Muscle of arm (tissue), 14 donors: ENCODE measurements at places on chromosomes 12 and 14. TPM values are rescaled to one million over a fixed set of nuclear protein-coding genes. Genes with fewer than 3 reads are reported as not detected.
A peak's percentile ranks its signal among the peaks of the same experiment; 100 is the strongest.

DNA sequence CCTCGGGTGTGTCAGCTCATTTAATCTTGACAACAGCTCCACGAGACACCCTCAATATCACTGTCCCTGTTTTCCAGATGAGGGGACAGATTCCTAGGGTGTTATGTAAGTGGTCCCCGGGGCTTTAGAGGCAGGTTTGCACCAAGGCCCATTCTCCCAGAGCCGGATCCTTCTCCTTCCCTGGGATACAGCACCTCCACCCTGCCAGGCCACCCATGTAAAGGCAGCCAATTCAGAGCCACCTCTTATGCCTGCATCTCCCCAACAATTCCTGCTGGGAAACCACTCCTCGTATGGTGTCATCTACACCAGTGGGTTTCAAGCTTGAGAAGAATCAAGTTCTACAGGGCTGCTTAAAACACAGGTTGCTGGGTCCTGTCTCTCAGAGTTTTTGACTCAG, 4.1 kb upstream of the CYP46A1 start:
- DNase-seq, result no peak

TMEM260 gene
- polyA plus RNA-seq, result 18.7 TPM

DNA sequence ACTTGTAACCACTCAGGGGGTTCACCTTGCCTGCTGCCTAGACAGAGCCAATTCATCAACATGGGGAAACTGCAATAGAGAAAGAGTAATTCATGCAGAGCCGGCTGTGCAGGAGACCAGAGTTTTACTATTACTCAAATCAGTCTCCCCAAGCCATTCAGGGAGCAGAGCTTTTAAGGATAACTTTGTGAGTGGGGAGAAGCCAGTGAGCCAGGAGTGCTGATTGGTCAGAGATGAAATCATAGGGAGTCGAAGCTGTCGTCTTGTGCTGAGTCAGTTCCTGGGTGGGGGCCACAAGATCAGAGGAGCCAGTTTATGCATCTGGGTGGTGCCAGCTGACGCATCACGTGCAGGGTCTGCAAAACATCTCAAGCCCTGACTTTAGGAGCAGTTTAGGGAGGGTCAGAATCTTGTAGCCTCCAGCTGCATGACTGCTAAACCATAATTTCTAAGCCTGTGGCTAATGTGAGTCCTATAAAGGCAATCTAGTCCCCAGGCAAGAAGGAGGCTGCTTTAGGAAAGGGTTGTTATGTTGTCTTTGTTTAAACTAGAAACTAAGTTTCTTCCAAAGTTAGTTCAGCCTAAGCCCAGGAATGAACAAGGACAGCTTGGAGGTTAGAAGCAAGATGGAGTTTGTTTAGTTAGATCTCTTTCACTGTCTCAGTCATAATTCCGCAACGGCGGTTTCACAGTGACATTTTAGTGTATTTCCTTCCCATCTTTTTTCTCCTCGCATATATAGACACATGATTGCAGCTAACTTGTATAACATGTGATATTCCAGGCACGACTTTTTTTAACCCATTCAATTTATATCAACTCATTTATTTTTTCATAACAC, 68.9 kb upstream of the NCOR2 start:
- DNase-seq, result no peak

DNA sequence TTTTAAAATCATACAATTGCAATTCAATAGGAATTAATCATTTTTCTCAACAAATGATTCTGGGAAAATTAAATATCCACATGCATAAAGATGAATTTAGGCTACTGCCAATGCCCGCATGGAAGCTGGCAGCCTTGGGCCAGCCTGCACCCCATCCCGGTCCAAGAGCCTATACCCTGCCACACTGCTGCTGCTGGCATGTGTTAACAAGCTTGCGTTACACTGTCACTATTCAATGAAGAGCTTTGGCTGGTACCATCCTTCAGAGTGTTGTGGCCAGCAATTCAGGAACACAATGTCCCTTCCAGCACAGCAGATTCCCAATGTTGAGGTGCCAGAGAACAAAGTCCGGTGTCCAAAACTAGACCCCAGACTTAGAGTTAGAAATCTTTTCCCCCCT, 13.6 kb upstream of the TAS2R14 start:
- DNase-seq, result no peak

DNA sequence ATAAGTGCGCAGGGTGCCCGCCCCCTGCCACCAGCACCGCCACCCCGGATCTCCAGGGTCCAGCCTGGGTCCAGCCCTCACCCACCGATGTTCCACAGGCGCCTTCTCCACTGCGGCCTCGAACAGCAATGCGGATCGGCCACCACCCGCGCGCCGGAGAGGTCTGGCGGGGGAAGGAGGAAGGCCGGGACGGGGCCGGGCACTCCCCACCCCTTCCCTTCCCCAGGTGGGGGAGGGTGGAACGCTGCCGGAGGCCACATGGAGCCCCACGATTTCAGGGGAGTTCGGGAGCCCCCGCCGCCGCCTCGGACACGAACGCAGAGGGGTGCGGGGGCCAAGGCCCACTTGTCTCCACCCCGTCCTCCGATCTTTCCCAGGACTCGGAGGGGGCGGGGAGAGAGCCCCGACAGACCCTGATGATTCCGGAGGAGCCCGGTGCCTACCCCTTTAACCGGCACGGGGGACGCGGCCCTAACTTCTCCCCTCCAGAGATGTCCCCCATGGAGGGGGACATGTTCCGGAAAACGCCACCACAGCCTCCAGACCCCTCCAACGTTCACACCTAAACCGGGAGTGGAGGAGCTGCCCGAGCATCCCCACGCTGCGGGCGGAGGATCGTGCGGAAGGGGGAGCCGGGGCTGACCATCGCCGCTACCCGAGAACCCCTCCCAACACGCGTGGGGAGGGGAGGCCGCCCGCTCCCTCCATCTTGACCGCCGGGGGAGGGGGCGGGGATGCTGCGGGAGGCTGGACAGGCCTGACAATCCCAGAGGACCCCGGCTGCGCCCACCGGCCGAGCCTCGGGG, 1.1 kb downstream of the ATXN2 start:
- peak; percentile 53 for DNase-seq

LRTM2 gene
- polyA plus RNA-seq, result 0.11 TPM

GRCh38 chr14:32128703-32129102, 51.6 kb downstream of the ARHGAP5 start:
- DNase-seq, result no peak

TAS2R7 gene
- not detected for polyA plus RNA-seq

CD69 gene
- 0.66 TPM for polyA plus RNA-seq

GRCh38 chr12:22271023-22271422, 63.5 kb downstream of the ST8SIA1 start:
- peak; percentile 53 for DNase-seq

- DNase-seq, result no peak
Observed at GRCh38 chr12:93042684-93043083, 113.6 kb upstream of the EEA1 start.

GRCh38 chr12:11756523-11756922, 107.0 kb downstream of the ETV6 start:
- DNase-seq, result no peak

ADAMTS20 gene
- 0.12 TPM for polyA plus RNA-seq

CCDC175 gene
- not detected for polyA plus RNA-seq

OLR1 gene
- polyA plus RNA-seq, result 1.3 TPM

DNA sequence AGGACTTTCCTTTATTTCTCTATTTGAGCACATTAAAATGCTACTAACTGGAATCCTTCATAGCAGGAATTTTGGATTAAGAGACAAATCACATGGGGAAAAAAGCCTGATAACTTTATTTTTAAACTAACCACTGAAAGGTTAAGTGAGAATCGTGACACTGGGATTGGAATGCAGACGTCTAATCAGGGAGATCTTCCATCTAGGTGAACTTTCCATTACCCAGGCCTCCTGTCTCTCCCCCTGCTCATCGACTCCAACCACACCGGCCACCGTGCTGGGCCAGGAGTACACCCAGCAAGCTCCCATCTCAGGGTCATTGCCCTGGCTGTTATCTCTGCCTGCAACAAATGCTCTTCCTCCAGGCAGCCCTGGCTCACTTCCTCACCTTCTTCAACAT, 19.0 kb downstream of the PTGER2 start:
- no peak for DNase-seq

- DNase-seq, result no peak
Observed at GRCh38 chr12:119685375-119685774, 17.4 kb downstream of the PRKAB1 start.

- peak; percentile 19 for DNase-seq
Observed at GRCh38 chr12:27424631-27425230, 21.8 kb upstream of the SMCO2 start.

DNA sequence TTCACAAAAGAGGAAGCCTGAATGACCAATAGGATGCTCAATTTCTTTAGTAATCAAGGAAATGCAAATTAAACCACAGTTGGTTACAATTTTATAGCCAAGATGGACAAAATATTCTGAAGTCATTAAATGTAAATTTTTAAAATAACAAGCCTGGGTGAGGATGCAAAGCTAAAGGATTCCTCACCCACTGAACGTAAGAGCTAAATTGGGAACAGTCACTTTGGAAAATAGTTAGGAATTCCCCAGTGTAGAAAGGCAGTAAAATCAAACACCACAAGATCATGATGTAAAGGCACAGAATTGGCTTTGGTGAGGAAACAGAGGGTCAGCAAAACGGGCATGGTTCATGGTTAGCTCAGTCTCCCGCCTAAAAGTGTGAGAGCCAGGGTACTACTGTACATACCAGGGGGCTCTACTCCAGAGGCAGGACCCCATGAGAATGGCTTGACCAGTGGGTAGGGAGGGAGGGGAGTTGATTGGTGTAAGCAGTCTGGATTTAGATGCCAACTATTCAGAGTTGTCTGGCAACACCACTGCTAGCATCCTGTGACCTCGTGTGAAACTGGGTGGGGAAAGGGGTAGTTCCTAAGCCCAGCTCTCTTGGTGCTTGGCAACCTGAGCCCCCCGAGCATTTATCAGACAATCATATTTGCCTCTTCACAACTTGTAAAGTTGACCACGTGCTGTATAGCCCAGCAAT, 213.4 kb upstream of the EGLN3 start:
- no peak for DNase-seq

GRCh38 chr12:6950401-6950801, 755 bp upstream of the PTPN6 start:
- DNase-seq, result no peak

GRCh38 chr14:61211476-61212255, 69.5 kb downstream of the TMEM30B start:
- DNase-seq, result no peak

BCL2L14 gene
- polyA plus RNA-seq, result 0.11 TPM

DNA sequence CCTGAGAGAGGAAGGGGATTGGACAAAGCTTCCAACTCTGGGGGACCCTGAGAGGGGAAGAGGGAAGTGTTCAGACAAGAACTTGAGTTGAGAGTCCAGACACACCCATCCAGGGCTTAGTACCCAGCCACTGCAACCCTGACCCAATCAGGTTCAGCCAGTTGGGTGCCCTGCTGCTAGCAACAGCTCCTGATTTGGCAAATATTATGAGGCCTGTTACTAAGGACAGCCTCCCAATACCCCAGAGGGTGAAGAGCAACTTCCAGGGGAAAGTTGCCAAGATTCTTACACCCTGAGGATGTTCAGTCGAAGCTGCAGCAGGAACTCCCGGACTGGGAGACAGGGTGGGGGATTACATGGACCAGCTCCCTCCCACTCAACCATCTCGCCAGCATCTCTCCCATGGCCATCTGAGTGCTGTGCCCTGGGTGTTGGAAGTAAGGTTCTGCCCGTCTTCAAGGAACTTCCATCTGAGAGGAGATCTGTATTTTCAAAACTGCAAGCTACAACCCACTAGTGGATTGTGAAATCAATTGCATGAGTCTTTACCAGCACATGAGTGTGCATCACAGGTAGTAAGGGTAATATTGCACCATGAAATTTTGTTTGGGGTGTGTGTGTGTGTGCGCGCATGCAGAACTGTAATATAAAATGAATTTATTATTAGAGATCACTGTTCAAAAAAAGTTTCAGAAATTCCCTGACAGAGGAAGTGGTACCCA, 11.5 kb upstream of the KRT78 start:
- DNase-seq, result no peak

GARIN6 gene
- polyA plus RNA-seq, result not detected

DNA sequence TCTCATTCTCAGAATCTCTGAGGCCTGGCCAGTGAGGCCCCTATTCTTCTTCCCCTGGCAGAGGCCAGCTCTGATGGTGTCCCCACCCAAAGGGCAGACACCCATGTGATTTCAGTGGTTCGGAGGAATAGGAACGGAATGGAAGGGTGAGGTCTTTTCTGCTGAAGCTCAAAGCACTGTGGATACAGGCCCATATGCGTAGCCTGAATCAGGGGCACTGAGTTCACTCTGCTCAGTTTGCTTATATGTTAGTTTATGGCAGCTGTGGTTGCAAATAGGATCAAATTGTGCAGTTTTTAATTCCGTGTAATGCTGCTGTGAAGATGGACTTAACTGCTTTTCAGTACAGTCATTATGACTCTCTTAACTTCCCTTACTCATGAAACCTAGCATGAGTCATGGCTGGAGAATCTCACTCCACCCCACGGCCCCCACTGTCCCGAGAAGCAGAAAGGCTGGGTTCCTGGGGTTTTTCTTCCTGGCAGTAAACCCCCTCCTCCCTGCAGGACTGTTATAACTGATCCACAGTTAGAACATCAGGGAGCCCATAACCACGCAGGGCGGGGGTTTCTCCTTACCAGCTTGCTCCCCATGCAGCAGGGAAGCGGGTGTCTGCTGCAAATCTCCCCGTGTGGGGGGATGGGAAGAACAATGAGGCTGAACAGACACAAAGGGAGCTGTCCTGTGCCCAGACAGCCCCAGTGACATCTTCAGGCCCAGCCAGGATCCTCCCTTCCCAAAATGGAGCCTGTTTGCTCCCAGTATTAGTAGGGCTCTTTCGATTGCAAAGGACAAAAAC, 122.7 kb downstream of the SLC38A6 start:
- DNase-seq, result no peak

DNA sequence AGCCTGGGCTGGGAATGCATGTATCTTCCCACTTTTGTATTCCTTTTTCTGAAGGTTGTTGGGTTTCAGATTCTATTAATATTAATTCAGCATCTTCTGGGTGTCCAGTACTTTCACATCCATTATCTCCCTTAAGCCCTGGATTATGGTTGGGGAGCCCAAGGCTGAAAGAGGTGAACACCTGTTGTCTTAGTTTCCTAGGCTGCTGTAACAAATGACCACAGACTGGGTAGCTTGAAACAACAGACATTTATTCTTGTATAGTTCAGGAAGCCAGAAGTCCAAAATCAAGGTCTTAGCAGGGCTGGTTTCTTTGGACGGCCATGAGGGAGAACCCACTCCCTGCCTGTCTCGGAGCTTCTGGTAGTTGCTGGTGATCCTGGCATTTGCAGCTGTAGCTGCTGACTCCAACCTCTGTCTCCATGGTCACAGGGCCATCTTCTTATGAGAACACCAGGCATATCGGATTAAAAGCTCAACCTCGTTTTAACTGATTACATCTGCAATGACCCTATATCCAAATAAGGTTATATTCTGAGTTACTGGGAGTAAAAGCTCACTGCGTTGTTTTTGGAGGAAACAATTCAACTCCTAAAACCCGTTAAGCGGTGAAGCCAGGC, 68.2 kb upstream of the CLMN start:
- no peak for DNase-seq

GRCh38 chr14:64423987-64424386, 35.8 kb downstream of the MTHFD1 start:
- DNase-seq, result no peak

DNA sequence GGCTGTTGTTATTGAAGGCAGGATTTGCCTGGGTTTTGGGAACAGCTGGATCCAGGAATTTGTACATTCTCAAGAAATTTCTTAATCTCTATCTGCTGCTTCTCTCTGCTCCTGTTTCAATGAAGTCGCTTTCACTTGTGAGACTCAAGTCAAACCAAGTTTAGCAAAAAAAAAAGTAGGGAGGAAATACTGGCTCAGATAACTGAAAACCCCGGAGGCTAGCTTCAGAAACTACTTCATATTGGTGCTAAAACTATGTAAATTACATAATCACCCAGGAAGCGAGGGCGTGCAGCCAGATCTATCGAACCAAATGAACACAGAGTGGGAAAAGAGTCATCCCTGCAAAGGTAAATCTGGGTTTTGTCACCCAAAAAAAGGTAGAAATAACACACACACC, 68.3 kb upstream of the FICD start:
- DNase-seq, result no peak
